ENCODE measurements at places on chromosomes 2 and 18.
A peak's percentile ranks its signal among the peaks of the same experiment; 100 is the strongest.

- no peak for DNase-seq
Measured at GRCh38 chr18:78099979-78100588, 850.4 kb downstream of the GALR1 start.

- DNase-seq = no peak
Measured at GRCh38 chr18:12883372-12883683, 709 bp downstream of the PTPN2 start.

GRCh38 chr18:79681484-79682387, 2.1 kb downstream of the CTDP1 start:
- no peak for DNase-seq

DNA sequence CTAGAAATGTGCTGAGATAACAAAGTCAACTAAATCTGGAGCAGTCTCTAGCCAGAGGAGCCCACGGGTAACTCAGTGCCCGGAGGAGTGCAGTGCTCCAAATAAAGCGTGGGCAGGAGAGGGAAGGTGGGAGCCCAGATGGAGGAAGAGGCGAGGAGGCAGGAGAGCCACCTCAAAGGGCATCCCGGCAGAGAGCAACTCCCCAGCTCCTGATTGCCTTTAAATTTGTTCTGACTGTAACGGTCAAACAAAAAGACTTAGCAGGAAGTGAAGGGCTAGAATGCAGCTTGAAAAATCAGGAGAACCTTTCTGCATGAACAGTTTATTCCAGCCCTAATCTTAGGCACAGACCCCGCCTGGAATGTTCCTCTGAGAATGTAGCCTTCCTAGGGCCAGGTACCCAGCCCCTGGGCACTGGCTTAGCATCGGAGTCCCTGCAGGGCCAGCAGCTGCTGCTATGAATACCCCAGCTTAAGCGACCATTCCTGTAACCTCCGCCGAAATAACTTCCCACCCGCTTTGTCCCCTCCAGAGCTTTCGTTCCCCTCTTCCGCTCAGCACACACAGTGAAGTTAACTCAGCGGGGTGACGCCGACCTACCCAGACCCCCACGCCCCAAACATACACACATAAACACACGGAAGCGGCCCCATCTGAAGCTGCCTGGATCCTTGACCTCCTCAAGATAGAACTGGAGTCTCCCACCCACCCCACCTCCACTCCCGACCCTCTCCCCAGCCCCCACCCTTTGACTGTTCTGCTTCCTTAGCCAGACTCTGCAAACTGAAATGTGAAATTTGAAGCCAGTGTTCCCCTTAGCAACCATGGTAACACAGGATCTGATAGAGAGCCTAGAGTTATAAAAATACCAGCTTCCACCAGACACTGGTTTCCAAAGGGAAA, 123.2 kb downstream of the SMAD7 start:
- DNase-seq = peak; percentile 58

GRCh38 chr2:240420206-240421104, 15.0 kb upstream of the GPC1 start:
- no peak for DNase-seq

DNA sequence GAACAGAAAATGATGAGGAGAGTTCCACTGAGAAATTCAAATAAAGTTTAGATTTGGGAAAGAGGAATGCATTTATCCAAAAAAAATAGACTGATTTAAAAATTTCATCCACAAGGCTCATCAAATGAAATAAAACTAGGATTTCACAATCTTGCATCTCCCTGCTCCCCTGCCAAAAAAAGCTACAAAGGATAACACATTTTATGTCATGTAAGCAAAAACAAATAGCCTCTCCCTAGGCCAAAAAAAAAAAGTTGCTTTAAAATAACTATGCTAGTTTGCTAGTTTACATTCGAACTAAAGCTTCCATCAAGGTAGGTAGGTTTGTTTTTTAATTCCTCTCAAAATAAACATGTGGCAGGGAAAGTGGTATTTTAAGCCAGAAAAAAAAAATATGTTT, 465.5 kb upstream of the ID2 start:
- DNase-seq = no peak

- DNase-seq = peak; percentile 54
Measured at GRCh38 chr18:13543811-13544732, 182.3 kb downstream of the FAM210A start.

All from right atrium auricular region (tissue), 2 donors.